Activated gamma-delta T cell (primary cell): ENCODE measurements at places on chromosomes 5 and 9.

DNA sequence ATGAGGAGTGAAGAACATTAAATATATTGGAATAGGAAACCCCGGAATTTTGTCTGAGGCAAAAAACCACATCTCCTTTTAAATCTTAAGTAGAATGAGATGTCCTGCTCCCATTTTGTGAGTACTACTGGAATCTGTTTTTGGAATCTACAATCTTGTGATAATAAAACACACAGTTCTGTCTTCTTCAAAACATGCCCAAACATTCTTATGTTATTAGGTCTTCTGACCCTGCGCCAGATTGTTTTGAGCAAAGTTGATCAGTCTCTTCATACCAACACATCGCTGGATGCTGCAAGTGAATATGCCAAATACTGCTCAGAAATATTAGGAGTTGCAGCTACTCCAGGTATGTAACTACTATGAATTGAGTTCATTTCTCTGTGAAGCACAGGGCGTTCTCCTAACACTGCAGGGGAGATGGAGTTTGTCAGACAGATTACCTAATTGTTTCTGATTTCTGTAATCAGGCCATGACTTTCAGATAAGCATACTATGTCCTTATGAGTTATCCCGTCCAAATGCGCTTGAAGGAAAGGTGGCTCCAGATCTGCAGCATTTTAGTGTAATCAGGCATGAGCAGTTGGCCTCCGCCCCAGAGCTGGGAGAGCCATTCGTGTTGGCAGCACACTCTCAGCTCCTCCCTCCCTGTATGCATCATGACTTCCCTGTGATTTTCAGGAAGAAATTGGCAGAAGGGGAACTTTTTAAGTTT is 88.0 kb downstream of the NLN start:
- DNase-seq, result no peak

DNA sequence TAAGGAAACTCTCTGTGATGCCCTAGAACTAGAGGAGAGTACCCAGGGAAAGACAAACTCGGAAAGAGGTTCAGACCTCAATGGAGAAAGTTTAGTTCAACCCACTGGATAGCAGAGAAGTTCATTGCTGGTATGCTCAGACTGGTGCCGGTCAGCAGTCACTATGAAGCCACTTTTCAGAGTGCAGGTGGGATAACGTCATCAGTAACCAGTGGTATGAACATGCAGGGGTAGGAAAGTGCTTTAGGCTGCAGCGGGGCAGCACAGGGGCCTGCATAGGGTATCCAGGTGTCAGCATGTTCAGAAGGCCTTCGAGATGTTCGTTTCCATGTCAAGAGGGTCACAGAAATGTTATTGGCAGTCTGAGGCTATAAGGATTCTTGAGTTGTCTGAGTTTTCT is 20.8 kb upstream of the ANKRD55 start:
- no peak for DNase-seq

- DNase-seq, result no peak
Measured at GRCh38 chr9:126146254-126147145, 180.1 kb upstream of the MVB12B start.

GRCh38 chr9:35350827-35351549 is 138.9 kb upstream of the RUSC2 start:
- DNase-seq, result no peak

DNA sequence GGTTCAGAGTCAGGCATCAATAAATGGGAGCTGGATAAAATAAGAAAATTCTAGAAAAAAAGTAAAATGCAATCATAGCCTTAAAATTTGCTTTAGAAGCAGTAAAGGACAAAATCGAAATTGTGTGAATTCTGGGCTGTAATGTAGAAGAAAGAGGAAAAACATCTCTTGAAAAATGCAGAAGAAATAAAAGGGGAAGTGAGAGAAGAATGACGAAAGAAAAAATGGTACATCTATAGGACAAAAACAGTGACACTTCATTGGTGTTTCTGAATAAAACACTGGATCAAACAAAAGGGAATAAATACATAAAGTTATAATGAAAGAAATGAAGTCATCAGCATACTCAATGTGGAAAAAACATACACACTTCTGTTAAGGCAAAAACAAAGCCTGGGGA is 642.3 kb downstream of the ACTL7B start:
- no peak for DNase-seq
